Fibroblast of skin of abdomen (primary cell): ENCODE measurements at places on chromosomes 3 and 15.

- peak; percentile 23 for DNase-seq
Observed at GRCh38 chr3:123605789-123606234, 21.0 kb upstream of the HACD2 start.

DNA sequence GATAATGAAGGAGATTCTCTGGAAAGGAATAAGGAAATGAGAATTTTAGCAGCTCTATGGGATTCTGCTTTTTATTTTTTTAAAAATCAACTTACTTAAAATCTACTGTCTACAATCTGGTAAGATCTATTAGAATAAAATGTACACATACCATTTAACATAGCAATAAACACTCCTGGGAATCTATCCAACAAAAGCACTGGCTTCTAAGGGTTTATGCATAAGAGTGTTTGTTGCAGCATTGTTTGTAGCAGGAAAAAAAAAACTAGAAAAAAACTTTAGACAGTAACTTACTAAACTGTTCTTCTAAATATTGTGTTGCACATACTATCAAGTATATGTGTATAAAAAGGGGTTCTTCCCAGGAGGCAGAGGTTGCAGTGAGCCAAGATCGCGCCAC is 15.7 kb upstream of the RBP1 start:
- DNase-seq = peak; percentile 65

DNA sequence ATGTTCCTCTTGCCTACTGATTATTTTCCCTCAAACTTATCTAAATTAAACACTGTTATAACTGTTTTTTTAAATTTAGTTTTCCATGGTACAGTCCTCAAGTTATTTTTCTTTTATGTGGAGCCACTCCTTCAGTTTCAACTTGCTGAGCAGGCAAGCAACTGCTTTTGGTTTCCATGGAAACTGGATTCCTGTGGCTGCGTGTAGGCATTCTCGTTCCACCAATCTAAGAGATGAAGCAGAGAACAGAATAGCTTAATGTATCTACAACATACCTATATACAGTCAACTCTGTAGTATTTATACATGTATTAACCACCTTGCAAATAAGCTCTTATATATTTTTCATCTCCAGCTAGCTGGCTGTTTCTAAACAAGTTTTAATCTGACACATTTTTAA is 25.8 kb upstream of the ANXA2 start:
- DNase-seq = peak; percentile 94

GRCh38 chr15:91927585-91927984 is 74.1 kb downstream of the SLCO3A1 start:
- no peak for DNase-seq

DNA sequence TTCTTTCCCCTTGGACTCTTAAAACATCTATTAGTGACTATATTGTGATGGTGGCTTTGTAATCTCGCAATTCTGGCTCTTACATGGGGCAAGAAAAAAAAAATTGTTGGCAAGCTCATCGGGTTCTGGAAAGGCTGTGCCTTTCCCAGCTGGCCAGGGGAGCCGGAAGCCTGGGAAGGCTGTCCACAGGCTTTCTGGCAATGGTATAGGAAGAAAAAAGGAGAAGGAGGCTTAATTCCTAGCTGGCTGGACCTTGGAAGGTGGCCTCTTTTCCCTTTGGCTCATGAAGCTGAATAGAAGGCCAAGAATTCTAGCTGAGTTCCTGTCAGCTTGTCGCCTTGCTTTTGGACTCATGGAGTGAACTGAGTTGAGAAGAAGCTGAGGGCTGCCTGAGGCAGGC is 243.5 kb upstream of the SEMA6D start:
- peak; percentile 24 for DNase-seq

DNA sequence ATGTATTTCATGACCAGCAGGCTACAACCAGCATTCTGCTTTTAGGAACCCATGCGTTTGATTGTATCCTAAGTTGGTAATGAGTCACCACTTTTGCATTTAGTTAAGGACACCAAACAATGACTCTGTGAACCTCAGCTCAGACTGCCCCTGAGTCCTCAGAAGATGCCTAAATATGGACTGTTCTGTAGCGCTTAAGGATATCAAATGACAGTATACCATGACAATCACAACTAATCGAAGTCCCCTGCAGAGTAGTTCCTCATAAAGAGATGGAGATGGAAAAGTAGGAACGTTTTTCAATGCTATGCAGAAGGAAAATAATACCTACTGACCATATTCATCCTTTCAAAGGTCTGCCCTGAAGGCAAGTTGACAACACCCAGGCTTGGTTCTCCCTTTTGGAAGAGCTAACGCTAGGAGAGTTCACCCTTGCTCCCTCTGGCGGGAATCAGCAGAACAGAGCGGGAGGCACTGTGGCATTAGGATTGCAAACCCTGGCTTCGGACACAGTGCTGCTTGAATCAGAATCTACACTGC is 508.6 kb downstream of the FHIT start:
- DNase-seq = peak; percentile 76

DNA sequence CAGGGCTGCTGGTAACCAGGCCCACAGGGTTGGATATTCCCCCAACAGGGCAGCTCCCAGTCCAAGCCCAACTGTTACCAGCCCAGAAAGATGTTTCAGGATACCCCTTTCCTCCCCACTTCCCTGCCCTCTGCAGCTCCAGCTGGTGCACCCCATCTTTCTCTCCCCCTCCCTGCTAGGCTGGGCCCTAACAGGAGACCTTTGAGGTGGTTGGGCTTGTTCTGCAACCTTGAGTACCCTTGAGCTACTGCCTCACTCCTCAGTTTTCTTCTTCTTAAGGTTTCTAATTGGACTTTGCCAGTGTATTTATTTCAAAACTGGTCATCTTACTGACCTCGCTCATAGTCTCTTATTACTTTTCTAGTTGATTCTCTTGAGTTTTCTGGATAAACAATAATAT is 16.9 kb upstream of the INSYN1 start:
- no peak for DNase-seq

- DNase-seq = no peak
Observed at GRCh38 chr3:133607816-133608215, 34.3 kb downstream of the CDV3 start.

DNA sequence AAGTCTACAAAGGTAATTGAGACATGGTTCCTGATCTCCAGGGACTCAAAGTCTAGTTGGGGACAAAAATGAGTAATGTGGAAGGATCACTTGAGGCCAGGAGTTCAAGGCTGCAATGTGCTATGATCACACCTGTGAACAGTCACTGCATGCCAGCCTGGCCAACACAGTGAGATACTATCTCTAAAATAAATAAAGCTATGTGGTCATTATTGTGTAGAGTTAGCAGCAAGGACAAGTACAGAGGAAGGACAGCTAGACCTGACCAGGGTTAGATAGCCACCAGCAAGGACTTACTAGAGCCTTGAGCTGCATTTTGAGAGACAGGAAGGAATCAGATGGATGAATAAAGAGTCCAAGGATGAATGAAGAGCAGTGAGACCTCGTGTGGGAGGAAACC is 166.5 kb downstream of the MINAR1 start:
- no peak for DNase-seq

DNA sequence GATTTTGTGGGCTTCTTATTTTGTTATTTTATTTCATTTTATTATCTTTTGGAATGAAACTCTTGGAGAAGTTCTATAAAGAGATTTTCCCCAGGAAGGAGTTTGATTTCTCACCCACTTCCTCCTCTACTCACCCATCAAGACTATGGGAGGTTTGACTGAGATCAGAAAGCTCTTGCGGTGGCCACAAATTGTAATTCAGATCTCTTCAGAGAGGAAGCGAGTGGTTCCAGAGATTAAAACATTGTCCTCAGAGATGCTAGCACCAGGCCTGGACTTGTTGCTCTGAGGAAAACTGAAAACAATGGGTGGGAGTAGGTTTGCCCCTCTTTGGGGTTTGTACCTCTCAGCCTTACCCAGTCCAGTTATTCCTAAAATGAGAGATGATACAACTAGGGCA is 8.1 kb upstream of the MUC13 start:
- DNase-seq = no peak

GRCh38 chr3:130654921-130655320 is 91.7 kb downstream of the PIK3R4 start:
- DNase-seq = no peak

- no peak for DNase-seq
Observed at GRCh38 chr3:126995254-126995780, 12.4 kb downstream of the PLXNA1 start.

- DNase-seq = no peak
Observed at GRCh38 chr15:99644913-99645542, 79.2 kb downstream of the MEF2A start.

DNA sequence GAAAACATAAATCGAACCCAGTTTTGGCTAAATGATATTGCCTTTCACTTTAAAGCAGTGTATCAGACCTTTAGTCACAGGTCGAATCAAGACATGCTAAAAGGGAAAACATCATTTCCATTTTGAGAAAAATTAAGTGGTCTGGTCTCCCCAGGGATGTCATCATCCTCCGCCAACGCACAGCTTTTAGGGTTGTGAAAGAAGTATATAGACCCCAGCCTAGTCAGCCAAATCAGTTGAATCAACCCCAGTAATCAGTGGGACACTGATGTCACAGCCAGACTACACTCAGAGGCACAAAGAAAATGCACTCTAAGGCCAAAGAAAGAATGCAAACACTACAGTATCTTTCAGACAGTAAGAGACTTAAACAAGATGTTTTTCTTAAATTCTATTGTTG is 187.4 kb downstream of the ZIC4 start:
- DNase-seq = no peak

GRCh38 chr15:98289747-98290146 is 329.2 kb downstream of the ARRDC4 start:
- no peak for DNase-seq

DNA sequence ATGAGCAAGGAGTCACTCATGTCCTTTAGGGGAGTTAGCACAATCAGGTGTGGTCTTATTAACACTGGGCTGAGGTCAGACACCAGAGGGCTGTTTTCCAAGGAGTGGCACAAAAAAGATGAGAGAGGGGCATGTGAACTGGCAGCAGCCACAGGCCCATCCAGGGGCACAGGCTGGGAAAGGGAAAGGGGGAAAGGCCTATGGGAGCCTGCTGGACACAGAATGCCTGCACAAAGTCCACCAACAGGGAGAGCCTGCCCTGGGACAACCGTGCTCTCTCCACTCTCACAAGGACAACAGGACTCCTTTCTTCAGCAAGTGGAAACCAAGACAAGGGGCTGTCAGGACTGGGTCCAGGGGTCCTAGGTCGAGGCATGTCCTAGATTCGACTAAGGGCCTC is 109.6 kb downstream of the ADCY5 start:
- no peak for DNase-seq

- DNase-seq = no peak
Observed at GRCh38 chr15:50871832-50872231, 36.7 kb upstream of the AP4E1 start.

GRCh38 chr15:62094388-62094787 is 27.6 kb downstream of the C2CD4A start:
- no peak for DNase-seq

DNA sequence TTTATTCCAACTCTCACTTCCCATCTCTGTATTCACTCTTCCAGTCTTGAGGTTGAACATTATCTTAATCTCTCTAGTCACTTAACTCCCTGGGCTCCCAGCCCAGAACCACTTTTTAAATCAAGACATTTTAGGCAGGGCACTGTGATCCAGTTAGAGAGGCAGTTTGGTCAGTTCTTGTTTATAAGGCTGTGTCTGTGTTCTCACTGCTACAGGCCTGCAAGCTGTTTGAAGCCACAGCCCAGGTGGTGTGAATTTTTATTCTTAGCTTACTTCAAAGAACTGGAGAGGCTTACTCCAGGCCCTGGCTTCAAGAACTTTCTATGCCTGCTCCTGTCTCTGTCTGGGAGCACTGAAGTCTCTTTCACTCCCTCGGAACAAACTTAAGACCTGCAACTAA is 906.1 kb downstream of the CADM2 start:
- no peak for DNase-seq

- peak; percentile 44 for DNase-seq
Observed at GRCh38 chr15:71659730-71660067, 150.7 kb upstream of the NR2E3 start.

DNA sequence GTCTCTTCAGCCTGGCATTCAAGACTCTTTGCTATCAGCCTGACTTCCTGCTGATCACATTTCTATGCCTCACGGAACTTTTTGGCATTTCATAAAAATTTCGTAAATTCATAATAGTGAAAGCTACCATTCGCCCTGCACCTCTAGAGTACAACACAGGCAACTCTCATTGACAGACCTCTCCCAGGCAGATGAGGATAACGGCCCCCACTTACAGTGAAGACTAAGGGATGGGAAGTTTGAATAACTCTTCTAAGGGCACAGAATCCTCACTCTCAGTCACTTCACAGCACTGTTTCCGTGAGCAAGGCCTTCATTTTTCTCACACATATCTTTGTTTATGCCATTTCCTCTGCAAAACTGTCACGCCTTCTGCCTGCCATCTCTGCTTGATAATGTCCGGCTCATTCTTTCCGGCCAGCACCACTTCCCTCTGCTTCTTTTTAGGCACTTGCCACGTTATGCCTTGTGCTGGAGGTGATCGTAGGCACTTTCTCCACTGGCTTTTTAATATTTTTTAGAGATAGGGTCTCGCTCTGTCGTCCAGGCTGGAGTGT is 224.1 kb upstream of the HES1 start:
- DNase-seq = no peak

DNA sequence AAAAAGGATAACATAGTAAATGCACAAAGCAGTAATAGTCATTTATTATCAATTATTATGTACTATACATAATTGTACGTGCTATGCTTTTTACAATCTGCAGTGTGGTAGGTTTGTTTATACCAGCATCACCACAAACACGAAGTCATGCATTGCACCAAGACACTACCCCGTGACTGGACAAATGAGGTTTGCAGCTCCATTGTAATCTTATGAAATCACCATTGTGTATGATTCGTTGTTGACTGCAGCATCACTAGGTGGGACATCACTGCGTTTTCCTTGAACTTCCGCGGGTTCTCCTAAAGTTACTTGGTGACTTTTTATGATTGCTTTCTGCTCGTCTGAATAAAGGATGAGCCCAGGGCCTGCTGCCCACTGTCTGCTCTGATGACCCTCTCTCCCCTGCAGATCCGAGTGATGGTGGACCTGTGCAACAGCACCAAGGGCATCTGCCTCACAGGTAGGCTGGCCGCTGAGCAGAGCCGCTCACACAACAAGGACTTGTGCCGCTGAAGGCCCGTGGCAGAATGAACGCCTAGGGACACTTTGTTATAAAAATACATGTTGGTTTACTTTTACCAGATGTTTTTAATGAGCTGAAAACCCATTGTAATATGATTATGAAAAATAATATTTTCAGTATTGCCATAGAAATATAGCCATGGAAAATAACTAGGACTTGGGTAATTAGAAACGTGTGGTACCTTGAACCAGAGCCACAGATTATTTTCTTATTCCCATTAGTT is 35.8 kb downstream of the GLDN start:
- peak; percentile 43 for DNase-seq

DNA sequence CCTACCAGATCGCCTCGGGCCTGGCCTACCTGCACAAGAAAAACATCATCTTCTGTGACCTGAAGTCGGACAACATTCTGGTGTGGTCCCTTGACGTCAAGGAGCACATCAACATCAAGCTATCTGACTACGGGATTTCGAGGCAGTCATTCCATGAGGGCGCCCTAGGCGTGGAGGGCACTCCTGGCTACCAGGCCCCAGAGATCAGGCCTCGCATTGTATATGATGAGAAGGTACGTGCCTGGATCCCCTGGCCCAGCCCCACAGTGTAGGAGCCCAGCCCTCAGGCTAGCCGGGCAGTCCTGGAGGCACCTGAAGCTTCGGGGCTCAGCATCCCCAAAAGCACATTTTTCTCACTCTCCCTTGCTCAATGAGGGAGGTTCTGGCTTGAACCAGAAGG is 135.8 kb downstream of the LRRK1 start:
- DNase-seq = no peak
